ENCODE measurements at places on chromosomes 1 and 21. TPM values are rescaled to one million over a fixed set of nuclear protein-coding genes. Genes with fewer than 3 reads are reported as not detected.
A peak's percentile ranks its signal among the peaks of the same experiment; 100 is the strongest.

The ZRANB2 gene
- 67.5 TPM for total RNA-seq

DNA sequence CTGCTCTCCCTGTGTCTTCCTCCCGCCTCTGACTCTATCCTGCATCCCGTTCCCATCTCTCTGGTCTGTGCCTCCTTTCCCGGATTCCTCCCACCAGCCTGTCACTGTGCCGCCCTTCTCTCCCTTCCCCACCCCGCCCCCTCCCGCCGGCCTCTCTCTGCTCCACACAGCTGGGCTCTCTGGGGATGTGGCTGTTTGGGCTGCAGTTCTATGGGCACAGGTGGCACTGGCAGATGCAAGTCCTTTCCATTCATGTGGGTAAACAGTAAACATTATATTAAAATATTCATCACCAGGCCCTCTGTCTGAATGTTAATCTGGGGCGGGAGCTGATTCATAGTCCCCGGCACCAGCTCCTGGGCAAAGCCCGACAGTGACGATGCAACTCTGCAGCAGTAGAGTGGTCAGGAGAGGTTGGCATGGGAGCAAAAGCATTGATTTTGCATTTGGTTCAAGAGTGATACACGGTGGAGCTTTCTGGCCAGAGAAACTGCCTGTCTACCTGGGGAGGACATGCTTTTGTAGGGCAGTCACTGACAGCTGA, 249.3 kb downstream of the TNR start:
- no peak for DNase-seq

The SF3B4 gene
- total RNA-seq = 11.9 TPM

GRCh38 chr1:156659988-156660751, 17.0 kb downstream of the NES start:
- DNase-seq = no peak

DNA sequence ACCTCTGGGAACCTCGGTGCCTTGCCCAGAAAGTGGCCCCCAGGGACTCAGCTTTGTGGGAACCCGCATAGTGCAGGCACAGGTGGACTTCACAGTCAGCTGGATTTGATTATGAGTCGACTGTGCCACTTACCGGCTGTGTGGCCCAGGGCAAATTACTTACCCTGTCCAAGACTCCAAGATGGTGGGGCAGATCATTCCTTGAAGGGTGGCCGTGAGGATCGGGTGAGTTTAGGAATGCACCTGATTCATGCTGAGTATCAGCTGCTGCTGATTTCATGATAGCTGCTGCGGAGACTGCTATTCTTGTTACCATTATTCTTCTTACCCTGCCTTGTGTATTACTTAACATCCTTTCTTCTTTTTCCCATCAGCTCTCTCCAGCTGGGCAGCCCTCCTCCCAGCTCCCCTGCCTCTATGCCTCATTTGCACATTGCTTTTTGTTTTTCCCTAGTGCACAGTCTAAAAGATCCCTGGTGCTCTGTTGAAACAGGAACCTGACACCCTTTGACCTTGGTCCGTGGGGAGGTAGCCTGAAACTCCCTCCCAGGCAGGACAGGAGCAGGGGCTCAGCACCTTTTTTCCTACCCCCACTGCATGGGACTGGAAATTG, 40.5 kb upstream of the FHAD1 start:
- no peak for DNase-seq

GRCh38 chr1:161350671-161351070, 17.0 kb downstream of the CFAP126 start:
- no peak for DNase-seq

The OR2T8 gene
- 0.20 TPM for total RNA-seq

DNA sequence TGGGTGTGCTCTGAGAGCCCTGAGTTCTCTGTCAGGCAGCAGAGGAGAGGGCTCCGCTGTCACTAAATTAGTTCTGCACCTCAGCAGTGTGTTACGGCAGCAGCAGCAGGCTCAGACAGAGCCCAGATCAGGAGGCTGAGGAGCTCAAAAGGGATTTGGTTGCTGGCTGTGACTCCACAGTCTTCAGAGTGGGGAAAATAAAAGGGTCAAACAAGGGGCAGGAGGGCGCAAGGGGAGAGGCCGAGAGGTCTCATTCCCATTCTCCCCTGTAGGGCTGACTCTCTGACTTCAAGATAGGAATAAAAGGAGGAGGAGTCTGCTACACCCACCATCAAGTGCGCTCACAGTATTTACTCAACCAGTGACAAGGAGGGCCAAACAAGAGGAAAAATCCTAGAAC, 9.2 kb upstream of the SLC45A3 start:
- no peak for DNase-seq

The COPA gene
- 200 TPM for total RNA-seq

DNA sequence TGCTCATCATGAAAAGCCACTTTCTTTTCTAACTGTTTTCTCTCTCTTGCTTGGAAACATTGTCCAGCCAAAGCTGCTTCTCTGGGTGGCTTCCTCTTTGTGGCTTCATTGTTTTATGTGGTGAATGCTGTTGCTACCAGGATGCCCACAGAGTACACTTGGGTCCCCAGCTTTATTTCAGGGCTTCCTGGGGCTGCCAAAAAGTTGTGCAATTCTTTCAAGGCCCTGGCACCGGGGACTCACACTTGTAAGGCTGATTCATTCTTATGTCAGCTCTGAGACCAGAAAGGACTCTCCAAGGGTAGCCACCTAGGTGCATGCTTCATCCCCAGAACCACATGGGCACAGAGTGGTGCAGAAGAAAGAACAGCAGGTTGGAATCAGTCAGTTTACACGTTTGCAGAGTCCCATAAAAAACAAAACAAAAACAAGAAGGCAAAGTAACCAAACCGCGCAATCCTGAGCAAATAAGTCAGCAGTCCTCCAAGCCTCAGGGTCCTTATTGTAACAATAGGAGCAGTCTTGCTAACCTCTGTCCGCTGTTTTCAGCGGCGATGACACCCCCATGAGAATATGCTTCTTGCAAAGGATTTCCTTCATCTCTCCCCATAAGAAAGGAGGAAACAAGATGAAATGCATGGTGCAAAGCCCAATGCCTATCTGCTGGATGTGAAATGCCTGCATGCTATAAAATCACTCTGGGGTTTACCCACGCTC, 89.9 kb upstream of the SSX2IP start:
- no peak for DNase-seq

- peak; percentile 10 for DNase-seq
These were observed 30.0 kb upstream of the RCSD1 start for GRCh38 chr1:167599957-167600581.

The CYP2J2 gene
- 5.0 TPM for total RNA-seq

- peak; percentile 38 for DNase-seq
These were observed 32.9 kb upstream of the UTS2 start for GRCh38 chr1:7885513-7886404.

GRCh38 chr1:244280859-244281258, 170.8 kb downstream of the ADSS2 start:
- DNase-seq = no peak

The E2F2 gene
- total RNA-seq = 3.7 TPM

- DNase-seq = no peak
These were observed 230.9 kb downstream of the MATN1 start for GRCh38 chr1:30492451-30492850.

- DNase-seq = no peak
These were observed 51.1 kb downstream of the SLC16A1 start for GRCh38 chr1:112904831-112905261.

DNA sequence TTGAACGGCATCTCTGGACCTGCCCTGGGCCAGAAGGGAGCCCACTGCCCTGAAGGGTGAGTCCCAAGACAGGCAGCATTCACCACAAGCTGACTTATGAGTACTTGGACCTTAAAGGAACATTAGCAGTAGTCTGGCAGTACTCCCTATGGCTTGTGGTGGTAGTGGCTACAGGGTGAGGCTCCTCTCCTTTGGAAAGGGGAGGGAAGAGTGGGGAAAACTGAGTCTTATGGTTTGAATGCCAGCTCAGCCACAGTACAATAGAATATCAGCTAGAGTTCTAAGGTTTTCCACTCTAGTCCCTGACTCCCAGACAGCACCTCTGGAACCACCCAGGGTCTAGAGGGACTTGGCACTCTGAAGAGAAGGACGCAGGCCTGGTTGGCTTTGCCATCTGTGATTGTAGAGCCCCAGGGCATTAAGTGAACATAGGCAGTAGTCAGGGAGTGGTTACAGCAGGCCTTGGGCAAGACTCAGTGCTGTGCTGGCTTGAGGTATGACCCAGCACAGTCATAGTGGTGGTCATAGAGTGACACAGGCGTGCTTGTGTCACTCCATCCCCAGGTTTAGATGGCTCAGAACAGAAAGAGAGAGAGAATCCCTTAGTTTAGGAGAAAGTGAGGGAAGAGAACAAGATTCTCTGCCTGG, 31.0 kb downstream of the CD53 start:
- no peak for DNase-seq

DNA sequence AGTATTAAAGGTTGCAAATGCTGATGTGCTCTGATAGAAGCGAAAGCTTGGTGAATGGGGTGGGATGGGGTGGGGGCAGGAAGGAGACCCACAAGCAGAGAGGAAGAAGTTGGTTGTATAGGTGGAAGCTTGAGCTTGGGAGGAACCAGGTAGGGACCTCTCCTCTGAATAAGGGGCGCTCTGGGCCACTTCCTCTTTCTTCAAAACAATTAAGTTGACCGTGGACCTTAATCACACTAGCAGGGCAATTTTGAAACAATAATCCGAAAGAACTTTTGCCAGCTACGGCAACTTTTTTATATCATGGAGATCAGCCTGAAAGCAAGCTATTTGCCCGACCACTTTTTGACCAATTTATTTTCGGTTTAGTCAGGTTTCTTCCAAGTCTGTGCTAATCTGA, 1.9 kb upstream of the DYRK1A start:
- DNase-seq = no peak

DNA sequence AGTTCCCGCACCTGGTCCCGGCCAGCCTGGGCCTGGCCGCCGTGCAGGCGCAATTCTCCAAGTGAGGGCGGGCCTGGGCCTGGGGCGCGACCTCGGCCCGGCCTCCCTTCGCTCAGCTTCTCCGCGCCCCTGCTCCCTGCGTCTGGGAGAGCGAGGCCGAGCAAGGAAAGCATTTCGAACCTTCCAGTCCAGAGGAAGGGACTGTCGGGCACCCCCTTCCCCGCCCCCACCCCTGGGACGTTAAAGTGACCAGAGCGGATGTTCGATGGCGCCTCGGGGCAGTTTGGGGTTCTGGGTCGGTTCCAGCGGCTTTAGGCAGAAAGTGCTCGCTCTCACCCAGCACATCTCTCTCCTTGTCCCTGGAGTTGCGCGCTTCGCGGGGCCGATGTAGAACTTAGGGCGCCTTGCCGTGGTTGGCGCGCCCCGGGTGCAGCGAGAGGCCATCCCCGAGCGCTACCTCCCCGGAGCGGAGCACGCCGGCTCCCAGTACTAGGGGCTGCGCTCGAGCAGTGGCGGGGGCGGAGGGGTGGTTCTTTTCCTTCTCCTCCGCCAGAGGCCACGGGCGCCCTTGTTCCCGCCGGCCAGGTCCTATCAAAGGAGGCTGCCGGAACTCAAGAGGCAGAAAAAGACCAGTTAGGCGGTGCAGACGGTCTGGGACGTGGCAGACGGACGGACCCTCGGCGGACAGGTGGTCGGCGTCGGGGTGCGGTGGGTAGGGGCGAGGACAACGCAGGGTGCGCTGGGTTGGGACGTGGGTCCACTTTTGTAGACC, 1.2 kb downstream of the OLIG1 start:
- no peak for DNase-seq

The CHIA gene
- not detected for total RNA-seq

DNA sequence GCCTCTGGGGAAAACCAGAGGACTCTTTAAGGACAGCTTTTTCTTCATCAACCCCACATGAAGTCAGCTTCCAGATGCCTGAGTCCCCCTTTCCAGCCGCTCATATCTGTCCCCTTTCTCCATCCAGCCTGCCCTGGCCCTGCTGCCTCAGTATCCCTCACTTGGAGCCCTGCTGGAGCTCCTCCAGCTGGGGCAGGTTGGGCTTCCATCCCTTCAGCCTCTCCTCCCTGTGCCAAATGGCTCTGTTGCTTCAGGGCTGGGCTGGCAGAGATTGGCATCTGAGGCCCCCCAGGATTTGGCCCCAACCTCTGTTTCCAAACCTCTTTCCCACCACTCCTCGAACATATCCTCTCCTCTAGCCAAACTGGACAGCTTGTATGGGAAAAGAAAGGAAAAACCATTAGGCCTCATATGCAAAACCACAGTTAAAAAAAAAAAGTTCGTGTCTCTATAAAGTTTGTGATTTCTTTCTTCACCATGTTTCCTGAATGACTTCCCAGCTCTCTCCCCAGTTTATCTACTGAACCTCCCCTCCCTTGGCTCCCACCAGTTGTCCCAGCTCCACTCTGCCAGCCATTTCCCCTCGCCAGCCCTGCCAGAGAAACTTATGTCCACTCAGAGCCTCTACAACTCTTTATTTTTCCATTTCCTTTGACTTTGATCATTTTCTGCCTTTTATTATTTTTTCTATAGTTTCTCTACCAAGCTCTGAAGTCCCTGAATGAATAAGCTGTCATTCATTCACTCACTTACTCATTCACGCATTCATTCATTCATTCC, 217.9 kb downstream of the FOXD2 start:
- DNase-seq = no peak

The UTS2 gene
- 11.0 TPM for total RNA-seq

DNA sequence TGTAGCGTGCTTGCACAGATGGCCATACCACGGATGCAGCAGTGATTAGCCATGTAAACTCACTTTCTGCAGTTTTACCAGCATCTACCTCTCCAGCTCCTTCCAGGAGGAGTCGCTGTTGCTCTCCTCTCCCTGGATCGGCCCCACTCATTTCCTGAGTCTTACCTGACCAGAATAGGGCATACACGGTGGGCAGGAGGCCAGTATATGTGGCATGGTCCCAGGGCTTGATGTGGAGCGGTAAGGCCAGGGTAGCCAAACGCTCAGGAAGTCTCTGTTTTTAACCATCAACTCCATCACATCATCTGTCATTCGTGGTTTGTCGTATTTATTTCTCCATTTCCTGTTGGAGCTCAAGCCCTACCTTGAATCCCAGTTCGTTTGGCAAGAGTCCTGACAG, 163.4 kb upstream of the USP24 start:
- no peak for DNase-seq

- no peak for DNase-seq
These were observed 142.8 kb downstream of the HUNK start for GRCh38 chr21:32015461-32016139.

DNA sequence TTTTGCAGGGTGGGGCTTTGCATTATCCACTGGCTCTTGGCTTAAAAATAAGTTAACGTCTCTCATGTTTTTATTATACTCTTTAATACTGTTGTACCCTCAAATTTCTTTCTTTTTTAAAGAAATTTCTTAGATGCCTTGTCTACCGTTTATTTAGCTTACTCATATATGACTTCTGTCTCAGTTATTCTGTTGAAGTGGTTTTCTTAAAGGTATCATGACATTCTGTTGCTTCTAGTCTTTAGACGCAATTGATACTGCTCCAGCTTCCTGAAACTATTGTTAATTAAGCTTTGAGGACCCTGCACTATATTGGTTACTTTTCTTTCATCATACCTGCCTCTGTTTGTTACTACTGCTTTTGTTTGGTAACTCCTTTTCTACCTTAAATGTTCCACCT, 11.7 kb downstream of the PKN2 start:
- no peak for DNase-seq

Measured in spinal cord (tissue), 10 donors.